ENCODE measurements at places on chromosomes 13 and 19. TPM values are rescaled to one million over a fixed set of nuclear protein-coding genes. Genes with fewer than 3 reads are reported as not detected.
A peak's percentile ranks its signal among the peaks of the same experiment; 100 is the strongest.

GRCh38 chr19:31312009-31312676 is 37.1 kb downstream of the TSHZ3 start:
- DNase-seq: no peak

The WDR88 gene
- not detected for polyA plus RNA-seq

The ZNF749 gene
- polyA plus RNA-seq: 10.4 TPM

GRCh38 chr13:64755961-64756360 is 2474.2 kb downstream of the PCDH9 start:
- DNase-seq: no peak

The MBD3L2 gene
- polyA plus RNA-seq: not detected

- peak; percentile 56 for DNase-seq
These were observed 11.1 kb upstream of the DHRS12 start for GRCh38 chr13:51814825-51815650.

- DNase-seq: no peak
These were observed 45.0 kb downstream of the RASA3 start for GRCh38 chr13:114087430-114087829.

- no peak for DNase-seq
These were observed at the start of gene TSPAN16 for GRCh38 chr19:11295665-11296245. TSPAN16 (plus strand) TSS chr19:11296160; CDS start chr19:11296298, 138 bp downstream.

GRCh38 chr13:67355812-67356476 is 125.8 kb upstream of the PCDH9 start:
- DNase-seq: peak; percentile 10

DNA sequence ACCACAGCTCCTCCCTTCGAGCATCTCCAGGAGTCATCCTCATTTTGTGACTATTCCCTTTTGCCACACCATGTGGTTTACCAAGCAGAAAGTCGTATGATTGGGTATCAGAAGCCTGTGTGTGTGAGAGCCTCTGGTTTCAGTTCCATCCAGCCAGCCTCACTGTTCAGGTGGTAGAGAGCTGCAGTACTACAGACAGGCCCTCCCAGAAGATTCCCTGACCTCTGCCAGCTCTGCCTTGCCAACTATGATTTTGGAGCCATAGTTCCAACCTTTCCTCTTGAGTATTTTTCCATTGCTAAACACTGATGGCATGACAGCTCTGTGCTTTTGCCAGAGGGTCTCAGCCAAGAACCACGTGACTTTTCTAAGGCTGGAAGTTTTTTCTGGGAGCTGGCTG is 82.5 kb downstream of the DHRS12 start:
- DNase-seq: peak; percentile 36

- peak; percentile 99 for DNase-seq
These were observed 33.5 kb downstream of the ZSWIM9 start for GRCh38 chr19:48203794-48204628.

DNA sequence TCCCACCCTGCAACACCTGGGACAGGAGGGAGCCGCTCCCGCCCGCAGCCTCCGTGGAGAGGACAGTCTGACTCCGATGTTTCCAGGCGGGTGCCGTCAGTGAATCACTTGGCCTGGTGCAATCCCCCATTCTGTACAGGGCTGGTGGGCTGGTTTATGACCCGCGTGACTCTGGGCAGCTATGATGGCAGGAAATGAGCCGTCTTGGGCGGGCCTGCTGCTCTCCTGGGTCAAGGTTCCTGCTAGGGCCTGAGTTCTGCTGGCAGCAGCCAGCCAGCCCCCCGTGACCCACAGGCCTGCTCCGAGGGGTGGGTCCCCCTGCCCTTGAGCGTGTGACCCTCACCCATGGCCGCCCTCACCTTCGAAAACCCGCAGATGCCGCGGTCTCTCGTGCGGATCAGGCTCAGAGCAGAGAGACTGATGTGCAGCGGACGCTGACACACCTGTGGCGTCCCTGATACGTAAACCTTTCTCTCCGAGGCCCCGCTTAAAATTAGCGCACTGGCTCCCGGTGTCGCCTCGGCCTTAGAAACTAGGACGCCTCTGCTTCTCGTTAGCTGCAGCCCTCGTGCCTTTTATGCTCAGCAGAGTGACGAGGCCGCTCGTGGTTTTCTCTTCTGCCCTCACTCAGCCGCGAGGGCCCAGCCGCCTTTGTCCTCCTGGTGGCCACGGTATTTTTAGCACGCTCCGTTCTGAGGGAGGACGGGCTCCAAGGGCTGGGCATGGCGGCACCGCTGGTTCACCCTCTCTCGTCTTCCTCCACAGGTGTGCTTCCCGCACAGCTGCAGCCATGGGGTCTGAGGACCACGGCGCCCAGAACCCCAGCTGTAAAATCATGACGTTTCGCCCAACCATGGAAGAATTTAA is 63.4 kb downstream of the KDM4B start:
- no peak for DNase-seq

- DNase-seq: peak; percentile 74
These were observed 27.9 kb upstream of the ONECUT3 start for GRCh38 chr19:1725100-1726064.
